ENCODE measurements at places on chromosomes 5 and 9. TPM values are rescaled to one million over a fixed set of nuclear protein-coding genes. Genes with fewer than 3 reads are reported as not detected.
A peak's percentile ranks its signal among the peaks of the same experiment; 100 is the strongest.

DNA sequence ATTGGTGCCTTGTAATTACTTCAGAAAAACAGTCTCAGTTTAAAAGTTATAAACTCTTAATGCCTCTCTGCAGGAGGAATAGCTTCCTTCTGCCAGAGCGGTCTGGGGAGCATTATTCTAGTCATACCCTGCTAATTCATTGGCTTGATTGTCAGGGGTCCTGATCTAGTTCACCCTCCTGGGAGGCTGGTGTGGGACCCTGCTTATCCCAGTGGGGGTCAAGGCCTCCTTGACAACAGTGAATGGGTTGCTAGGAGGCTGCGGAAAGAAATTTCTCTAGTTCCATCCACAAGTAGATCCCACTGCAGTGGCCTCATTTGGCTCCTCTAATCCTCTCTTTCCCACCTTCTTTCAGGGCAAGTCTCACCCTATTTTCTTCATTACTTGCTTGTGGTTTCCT lies 105.7 kb downstream of the TMC1 start:
- DNase-seq: no peak

DNA sequence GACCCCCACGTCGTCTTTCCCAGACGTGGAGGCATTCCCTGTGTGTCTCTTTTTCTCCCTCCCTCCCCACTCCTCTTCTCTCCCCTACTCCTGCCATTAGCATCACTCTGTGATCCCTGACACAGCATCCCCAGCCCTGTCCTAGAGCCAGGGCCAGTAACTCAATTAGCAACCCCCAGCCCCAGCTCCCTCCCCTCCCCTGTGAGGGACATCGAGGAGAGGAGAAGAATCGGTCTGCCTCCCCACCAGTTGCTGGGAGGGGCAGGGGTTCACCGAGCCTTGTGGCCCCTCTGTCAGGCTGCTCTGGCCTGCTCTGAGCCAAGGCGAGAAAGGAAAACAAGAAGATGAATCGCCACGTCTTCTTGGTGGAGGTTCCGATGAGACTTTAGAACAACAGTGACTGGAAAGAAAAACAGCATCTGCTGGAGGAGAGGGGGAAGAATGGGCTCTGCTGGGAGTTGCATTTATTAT lies 123.1 kb downstream of the PAPPA start:
- DNase-seq: no peak

DNA sequence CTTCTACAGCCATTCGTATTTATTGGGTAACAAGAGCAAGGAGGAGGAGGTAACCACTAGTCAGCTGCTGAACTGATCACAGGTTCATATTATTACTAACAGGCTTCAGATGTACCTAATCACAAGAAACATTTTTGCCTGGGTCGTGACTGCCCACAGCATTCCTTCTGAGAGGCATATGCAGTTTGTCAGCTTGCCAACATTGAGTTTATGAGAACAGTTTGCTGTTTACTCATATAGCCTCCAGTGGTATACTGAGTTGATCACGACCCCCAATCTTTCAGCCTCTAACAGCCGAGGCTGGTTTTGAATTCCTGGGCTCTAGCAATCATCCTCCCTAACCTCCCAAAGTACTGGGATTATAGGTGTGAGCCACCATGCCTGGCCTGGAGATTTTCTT lies 693.6 kb downstream of the TLE1 start:
- no peak for DNase-seq

GRCh38 chr9:117596678-117597077 lies 107.5 kb upstream of the TLR4 start:
- no peak for DNase-seq

Gene RGMB
- 53.9 TPM for total RNA-seq

- no peak for DNase-seq
These were observed 38.1 kb upstream of the CD180 start for GRCh38 chr5:67234671-67235176.

DNA sequence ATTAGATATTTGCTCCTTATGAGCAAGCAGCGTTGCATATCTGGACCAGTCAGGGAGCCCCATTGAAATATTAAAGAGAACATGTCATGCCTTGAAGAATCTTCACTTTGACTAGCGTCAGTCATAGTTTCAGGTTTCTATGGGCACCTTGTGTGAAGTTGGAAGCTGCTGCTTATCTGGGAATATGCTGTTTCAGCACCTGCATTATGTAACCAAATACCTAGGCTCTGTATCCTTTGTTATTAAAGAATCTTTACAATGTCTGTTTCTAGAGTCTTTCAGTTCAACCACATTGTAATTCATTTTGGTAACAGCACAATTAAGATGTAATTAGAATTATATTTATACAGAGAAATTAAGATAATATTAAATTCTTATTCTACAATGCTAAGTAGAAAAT lies 818.8 kb upstream of the TYRP1 start:
- DNase-seq: no peak

Gene C9orf40
- 9.6 TPM for total RNA-seq

DNA sequence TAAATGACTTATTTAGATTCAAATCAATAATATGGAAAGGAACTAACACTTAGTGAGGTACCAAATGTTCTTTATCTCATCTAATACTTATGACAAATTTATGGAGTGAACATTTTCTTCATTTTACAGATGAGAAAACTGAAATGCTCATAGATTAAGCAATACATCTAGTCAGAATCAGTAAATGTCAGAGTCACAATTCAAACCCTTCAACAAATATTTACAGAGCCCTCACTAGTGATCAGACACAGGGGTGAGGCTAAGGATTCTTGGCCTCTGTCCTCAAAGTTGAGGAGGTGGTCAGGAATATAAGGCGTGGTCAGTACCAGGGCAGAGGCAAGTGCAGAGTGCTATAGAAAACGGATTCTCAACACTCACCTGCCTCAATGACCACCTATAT lies 29.5 kb upstream of the ARSB start:
- no peak for DNase-seq

GRCh38 chr9:38437193-38437823 lies 13.1 kb upstream of the IGFBPL1 start:
- DNase-seq: no peak

DNA sequence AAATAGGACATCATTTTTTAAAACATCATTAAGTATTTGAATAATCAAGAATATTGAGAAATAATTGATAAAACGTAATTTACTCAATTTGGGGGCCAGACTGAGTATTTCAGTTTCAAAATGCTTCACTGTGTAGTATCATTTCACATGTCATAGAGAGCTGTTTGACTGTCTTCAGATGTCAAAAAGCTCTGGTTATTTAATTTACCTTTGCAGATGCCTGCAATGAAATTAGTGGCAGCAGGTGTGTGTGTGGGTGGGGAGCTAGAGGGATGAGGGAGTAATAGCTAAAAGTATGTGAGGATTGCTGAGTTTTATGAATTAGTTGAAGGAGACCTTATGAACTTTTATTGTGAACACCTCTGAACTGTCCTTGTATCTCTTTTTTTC lies 567.2 kb upstream of the MEF2C start:
- no peak for DNase-seq

Gene CCDC192
- total RNA-seq: not detected

DNA sequence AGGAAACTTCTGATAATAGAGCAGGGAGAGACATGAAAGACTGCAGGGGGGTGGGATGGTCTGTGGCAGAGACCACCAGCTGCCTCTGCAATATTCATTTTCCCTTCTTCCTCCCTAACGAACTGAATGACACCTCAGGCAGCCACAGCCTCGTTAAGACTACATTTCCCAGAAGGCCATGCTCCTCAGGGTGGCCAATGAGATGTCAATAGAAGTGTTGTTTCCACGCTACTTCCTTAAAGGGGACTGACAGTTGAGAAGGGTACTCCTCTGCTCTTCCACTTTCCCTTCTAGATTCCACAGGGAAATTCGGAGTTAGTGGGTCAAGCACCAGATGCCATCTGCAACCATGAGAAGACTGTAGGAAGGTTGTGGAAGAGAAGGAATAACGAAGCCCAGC lies 52.0 kb upstream of the DAPK1 start:
- peak; percentile 34 for DNase-seq

DNA sequence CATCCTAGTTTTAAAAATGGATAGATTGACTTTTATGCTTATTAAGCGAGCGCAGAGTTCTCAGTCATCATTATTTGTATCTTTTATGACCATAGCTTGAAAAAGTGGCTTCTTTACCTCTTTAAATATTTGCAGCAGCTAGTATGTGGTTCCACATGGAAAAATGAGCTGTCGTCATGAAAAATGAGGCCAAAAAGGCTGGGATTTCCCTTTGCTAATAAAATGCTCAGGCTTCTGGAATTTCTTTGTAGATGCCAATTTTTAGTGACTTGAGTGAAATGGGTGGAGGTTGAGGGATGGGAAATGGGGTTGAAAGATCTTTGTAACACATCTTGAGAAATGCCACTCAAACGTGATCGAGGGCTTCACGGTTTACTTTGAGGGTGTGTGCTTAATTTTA lies 35.2 kb downstream of the RAI14 start:
- DNase-seq: no peak

DNA sequence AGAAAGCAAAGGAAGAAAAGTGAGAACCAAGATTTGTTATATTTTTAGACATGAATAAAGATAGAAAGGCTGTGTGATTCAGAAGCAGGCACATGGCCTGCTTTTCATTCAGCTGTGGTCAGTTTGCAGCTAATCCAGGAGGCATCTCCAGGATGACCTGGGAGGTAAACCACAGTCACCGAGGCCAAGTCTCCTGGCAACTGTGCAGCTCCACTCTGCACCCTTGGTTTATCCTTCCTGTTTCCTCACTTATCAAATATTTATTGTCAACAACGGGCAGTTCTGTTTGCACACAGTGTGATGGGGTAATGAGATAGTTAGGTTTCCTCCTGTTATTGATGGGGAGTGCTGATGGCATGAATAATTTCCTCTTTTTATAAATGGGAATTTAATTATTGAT lies 243.0 kb downstream of the PSAT1 start:
- no peak for DNase-seq

Gene TAF11L13
- not detected for total RNA-seq

DNA sequence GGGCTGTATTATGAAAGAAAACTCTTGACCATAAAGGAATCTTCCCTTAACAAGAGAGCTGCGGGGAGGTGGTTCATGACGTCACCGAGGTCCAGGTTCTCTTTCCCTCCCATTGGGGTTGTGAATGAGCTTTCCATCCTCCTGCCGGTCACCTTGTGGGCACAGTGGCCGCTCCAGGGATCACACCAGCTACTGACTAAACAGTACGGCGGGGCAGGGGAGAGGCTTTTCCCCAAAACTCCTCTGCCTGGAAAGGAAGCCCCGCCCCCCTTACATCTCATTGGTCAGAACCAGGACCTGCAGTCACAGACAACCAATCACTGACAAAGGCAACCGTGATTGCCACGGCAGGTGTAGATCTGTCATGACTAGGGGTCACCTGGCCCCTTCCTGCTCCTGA lies 35.6 kb downstream of the ROR2 start:
- DNase-seq: no peak

GRCh38 chr5:133664422-133664821 lies 52.1 kb upstream of the FSTL4 start:
- no peak for DNase-seq

DNA sequence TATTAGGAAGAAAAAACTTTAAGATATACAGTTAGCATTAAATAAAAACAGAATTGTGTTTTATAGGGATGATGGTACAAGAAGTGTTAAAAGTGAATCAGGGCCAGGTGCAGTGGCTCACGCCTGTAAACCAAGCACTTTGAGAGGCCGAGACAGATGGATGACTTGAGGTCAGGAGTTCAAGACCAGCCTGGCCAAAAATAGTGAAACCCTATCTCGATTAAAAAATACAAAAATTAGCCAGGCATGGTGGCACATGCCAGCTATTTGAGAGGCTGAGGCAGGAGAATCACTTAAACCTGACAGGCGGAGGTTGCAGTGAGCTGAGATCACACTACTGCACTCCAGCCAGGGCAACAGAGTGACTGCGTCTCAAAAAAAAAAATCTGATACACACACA lies 282.9 kb upstream of the ATP10B start:
- no peak for DNase-seq

DNA sequence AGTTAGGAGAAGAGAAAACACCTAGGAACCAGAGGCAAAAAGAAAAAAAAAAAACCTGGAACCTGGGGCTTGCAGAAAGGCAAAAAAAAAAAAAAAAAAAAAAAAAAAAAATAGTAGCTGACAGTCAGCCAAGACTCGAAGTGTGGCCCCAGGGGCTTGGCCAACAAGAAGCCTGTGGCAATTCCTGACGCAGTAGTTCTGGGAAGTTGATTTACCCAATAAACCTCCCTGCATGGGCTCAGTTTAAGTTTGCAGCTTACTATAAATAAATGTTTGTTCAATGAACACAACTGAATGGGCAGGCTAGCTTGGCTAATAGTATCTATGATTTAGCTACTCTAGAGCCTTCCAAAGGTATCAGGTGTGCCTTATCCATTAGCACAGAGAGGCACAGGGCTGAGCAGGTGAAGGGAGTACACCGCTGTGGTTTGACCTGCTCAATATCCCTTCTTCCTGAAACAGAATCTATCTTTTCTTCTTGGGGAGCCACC lies 21.3 kb upstream of the GLRX start:
- no peak for DNase-seq

DNA sequence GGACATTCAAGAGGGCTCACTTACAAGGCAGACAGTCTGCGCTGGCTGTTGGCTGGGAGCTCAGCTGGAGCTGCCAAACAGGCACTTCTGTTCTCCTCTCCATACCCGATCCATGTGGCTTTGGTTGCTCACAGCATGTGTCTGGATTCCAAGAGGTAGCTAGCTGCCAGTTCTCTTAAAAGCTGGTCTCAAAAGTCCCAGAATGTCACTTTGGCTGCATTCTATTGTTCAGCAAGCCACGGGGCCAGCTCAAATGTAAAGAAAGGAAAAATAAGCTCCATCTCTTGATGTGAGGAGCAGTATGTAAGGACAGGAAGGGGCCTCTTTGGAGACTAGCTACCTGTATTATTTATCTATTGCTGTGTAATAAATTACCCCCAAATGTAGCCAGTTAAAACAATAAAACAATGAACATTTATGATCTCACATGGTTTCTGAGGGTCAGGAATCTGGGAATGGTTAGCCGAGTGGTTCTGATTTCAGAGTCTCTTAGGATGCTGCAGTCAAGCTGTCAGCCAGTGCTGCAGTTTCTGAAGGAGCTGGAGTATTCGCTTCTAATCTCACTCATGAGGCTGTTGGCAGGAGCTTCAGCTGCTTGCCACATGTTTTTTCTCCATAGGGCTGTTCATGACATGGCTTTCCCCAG lies 112.7 kb upstream of the CLINT1 start:
- no peak for DNase-seq

Gene DMRT3
- total RNA-seq: not detected

DNA sequence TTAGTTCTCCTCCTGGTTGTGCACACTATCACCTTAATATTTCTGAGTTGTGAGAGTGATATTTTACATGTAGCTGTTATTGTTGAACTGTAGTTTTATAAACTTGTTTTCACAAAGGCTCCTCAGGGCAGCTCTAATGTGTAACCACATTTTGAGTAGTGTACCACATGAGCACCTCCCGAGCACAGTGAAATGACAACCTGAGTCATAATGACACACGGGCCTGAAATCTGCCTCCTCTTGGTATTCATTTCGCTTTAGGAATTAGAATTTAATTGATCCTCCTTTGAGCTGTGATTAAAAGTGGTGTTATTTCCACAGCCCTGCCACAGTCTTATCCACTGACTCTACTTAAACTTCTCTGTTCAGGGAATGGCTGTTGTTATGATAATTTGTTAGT lies 7.9 kb downstream of the MTRR start:
- DNase-seq: no peak

All from left colon (tissue), 2 donors.